GOT3 (cell line): ENCODE measurements at places on chromosomes 16 and 17.

DNA sequence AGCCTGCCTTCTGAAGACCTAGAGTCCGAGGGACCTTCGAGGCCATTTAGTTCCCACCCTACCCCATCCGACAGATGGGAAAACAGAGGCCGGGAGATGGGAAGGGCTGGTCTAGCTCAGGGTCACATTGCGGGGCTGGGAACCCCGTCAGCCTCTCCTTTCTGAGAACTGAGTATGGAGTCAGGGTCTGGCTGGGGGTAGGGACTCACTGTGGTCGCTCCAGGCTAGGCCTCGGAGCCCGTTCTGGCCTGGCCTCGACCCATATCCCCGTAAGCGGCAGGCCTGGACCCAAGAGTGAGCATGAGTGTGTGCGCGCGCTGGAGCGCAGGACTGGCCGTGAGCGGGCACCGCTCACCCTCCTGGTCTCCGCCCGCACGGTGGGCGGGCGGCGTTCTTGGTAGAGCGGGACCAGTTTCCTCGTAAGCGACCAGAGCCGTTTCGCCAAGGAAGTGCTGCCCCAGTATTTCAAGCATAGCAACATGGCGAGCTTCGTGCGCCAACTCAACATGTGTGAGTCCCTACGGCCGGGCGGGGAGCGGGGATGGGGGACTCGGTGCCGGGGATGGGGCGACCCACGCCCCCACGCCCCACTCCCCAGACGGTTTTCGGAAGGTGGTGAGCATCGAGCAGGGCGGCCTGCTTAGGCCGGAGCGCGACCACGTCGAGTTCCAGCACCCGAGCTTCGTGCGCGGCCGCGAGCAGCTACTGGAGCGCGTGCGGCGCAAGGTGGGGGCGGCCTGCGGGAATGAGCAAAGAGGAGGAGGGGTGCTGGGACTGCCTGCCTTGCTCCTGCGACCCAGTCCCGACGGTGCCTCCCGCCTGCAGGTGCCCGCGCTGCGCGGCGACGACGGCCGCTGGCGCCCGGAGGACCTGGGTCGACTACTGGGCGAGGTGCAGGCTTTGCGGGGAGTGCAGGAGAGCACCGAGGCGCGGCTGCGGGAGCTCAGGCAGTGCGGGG is 855 bp downstream of the HSF4 start:
- no peak for DNase-seq

GRCh38 chr17:17933775-17934174 is 38.4 kb downstream of the TOM1L2 start:
- DNase-seq = no peak

GRCh38 chr17:9969301-9969935 is 64.3 kb upstream of the RCVRN start:
- DNase-seq = no peak

GRCh38 chr16:7509963-7510601 is 177.4 kb downstream of the RBFOX1 start:
- no peak for DNase-seq

DNA sequence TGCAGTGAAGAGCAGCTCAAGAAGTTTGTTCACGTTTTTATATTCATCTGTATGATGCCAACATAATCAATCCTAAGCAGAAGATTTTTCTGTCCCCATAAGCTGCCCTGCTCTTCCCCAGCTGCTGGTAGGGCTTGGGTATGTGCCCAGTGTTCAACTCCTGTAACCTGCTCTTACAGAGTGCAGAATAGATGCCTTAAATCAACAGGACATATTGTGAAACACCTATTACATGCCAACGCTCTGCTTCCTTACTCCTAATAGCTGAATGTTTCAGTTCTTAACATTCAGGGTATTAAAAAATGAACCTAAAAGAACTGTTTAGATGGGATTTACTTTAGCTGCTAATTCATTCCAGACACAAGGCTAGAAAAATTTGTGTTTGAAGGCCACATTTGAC is 190.9 kb downstream of the HS3ST3A1 start:
- no peak for DNase-seq

DNA sequence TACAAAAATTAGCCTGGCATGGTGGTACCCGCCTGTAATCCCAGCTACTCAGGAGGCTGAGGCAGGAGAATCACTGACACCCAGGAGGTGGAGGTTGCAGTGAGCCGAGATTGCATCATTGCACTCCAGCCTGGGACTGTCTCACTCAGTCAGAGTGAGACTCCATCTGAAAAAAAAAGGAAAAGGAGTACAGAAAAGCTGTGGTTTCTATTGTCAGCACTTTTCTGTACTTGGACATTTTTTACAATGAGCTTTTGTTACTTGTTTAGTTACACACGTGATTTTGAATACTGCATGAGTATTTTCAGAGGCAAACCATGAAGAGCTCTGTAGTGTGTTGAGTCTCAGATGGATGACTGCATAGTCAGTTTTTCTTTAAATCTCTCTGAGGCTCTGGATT is 26.3 kb downstream of the ZC3H18 start:
- DNase-seq = no peak
